ENCODE measurements at places on chromosomes 4 and X.

- no peak for DNase-seq
Measured at GRCh38 chrX:87003031-87003430, 514.6 kb upstream of the KLHL4 start.

DNA sequence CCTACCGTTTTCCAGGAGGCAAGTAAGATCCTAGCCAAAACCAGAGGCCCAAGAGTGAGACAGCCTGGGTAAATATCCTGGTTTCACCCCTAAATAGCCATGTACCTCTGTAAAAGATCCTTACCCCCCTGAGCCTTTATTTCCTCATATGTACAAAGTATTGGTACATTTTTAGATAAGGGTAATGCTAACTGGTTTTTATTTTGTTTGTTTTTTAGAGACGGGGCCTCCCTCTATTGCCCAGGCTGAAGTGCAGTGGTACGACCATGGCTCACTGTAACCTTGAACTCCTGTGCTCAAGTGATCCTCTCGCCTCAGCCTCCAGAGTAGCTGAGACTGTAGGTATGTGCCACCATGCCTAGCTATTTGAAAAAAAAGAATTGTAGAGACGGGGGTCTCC lies 29.4 kb downstream of the SERPINA7 start:
- DNase-seq: no peak

DNA sequence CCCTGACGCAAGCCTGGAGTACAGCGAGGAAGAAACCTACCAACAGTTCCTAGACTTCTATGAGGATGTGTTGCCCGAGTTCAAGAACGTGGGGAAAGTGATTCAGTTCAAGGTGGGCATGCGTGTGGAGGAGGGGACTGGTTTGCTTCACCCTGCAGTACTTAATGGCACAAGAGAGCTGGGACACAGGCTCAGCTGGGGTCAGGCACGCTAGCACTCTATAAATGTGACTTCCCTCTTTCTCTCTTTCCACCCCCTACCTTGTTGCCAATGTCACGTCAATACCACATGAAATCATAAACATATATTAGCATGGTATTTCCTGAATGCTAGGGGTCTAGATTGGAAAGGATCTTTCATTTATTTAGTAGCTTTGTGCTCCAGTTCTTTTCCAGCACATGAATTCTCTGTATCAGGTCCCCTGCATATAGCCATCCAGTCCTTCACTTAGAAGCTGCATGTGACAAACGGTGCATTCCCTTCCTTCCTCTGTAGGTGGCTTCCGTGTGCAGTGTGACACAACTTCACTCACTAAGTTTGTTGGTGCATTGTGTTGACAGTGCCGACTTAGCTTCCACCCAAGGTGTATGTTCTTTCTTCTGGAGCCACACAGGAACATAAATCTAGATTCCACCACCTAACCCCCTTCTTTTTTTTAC lies 25.6 kb downstream of the ZRSR2 start:
- DNase-seq: peak; percentile 3

DNA sequence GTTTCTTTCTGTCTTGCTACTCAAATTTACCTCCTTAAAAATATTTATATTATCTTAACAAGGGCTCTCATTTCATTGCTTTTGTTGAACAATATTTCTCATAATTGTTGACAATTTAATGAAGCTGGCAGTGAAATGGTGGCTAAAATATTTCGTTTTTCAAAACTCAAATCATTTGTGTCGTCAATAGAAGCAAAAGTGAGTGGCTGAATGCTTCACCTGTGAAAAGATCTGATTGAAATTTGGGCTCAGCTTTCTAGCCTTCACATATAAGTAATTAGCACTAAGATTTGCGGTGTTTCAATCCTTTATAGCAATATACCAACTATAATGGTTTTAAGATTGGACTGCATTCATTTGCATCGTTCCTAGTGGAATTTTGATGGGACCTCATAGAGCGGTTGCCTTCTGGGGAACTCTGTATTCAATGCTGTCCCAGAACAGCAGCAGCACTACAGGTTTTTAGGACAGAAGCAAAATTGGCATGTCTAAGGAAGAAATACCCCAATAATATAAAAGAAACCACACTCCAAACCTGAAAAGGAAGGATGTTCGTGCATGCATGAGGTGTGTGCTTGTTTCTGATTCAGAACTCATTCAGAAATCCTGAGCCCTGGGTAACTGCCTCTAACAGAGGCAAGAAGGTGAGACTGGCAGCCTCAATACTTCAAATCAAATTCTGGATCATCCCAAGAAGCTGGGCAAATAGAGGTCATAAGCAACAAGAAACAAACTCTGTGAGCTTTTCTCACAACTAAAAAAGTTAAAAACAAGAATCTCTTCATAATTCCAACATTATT lies 2.5 kb downstream of the CXCL1 start:
- no peak for DNase-seq

- DNase-seq: no peak
Measured at GRCh38 chr4:43014256-43014655, 121.7 kb downstream of the GRXCR1 start.

DNA sequence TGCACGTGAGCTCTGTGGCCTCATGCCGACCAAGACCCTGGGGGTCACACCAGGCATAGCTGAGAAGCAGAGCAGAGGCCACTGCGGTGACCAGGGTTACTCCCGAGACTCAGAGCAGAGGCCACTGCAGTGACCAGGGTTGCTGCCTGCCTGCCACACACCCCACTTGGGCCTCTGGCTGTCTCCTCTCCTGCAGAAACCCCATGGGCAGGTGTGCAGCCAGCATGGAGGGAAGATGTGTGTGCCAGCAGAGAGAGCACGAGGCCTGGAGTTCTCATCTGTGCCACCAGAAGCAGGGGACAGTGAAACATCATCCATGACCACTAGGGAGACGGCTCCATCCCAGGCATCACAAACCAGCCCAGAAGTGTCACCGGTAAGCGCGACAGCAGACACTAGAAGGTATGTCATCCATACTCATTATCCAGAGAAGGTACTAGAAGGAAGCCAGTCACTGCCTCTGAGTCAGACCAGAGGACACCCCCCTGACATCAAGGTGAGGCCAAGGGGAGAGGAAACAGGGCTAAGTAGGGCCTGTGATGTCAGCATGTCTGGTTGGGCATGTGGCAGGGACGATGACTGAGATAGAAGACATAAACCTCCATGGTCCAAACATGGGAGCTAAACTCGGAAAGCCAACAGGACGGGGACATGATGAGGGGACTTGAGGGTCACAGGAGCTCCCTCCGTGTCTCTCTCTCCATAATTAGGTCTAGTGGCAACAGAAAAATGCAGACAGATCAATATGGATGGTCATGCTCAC lies 24.2 kb upstream of the SPON2 start:
- DNase-seq: no peak

GRCh38 chrX:69793260-69793935 lies 177.5 kb downstream of the EDA start:
- DNase-seq: no peak

Measured in muscle of back (tissue), 13 donors.